Right atrium auricular region (tissue), 2 donors: ENCODE measurements at places on chromosomes 16 and 17. TPM values are rescaled to one million over a fixed set of nuclear protein-coding genes. Genes with fewer than 3 reads are reported as not detected.

DNA sequence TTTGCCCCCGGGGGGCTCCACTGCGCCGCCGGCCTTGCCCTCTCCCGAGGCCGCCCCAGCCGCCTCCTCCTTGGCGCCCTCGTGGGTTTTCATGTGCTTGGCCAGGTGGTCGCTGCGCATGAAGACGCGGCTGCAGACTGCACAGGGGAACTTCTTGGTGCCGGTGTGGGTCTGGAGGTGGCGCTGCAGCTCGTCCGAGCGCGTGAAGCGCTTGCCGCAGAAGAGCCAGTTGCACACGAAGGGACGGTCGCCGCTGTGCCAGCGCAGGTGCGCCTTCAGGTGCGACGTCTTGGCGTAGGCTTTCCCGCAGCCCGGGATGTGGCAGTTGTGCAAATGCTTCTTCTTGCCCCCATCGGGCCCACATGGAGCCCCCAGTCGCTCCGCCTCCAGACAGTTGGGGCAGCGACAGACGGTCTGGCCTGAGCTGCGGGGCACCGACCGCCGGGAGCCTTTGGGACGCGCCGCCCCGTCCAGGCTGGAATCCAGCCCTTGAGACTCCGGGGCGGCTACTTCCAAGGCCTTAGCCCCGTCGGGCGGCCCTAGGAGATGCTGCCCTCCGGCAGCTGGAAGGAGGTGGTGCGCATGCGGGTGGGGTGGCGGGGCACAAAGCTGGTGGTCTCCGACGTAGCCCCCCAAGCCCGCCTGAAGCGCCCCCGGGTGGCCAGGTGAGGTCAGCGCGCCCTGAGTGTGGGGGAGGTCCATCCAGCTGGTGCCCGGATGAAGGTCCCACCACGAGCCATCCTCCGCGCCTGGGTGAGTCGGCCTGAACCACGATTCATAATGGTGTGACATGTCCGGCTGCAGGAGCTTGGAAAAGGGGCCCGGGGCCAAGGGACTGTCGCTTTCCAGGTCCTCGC, 3.4 kb downstream of the SP6 start:
- no peaks in the 10 kb centered on the region for H3K36me3 ChIP-seq
- no peak overlapping the region for H3K27ac ChIP-seq
- H3K27me3 ChIP-seq: peaks cover 24% of the 10 kb centered on the region

TERF2IP gene
- total RNA-seq: 81.8 TPM

DNA sequence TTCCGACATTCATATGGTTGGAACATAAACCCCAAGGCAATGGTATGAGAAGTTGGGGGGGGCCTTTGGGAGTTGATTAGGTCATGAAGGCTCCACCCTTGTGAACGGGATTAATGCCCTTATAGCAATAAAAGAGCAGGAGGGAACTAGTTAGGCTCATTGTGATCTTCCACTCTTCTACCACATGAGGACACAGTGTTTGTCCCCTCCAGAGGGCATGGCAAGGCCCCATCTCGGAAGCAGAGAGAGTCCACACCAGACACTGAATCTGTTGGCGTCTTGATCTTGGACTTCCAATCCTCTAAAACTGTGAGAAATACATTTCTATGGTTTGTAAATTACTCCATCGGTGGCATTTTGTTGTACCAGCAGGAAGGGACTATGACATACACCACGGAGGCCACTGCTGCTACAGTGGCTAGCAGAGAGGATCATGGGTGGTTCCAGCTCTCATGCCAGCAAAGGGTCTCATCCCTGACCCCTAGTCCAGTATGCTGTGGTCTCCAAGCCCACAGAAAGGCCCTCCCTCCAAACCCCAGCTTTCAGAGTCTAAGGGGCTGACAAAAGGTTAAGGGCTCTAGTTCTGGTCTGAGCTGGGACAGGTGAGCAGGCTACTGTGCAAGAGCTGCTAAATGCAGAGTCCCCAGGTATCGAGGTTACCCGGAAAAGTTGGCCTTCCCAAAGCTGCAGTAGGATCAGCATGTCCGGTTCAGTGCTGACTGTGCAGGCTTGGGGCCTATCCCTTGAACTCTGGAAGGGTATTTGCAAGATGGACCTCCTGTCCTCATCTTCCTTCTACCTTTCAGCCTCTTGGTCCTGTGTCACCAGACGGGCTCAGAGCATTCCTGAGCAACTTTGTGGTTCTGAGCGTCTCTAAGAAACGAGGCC, 12.2 kb downstream of the CCR7 start:
- H3K4me3 ChIP-seq: peak overlapping the region; percentile 27
- H3K27ac ChIP-seq: peak overlapping the region; percentile 87
- H3K27me3 ChIP-seq: no peaks in the 10 kb centered on the region

DNA sequence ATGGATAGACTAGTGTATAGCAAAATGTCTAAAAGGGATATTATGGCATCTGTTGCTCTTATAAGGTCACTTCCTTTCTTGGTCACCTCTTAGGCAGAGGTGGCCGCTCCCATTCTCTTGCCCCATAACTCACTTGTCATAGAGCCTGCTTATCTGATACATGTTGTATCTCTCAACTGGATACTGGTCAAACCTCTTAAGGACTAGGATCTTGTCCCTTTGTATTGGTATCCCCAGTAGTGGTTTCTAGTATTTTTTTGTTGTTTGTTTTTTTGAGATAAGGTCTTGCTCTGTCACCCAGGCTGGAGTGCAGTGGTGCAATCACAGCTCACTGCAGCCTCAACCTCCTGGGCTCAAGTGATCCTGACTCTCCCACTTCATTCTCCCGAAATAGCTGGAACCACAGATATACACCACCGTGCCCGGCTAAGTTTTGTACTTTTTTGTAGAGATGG, 27.0 kb downstream of the ZSWIM7 start:
- peaks cover 21% of the 10 kb centered on the region for H3K36me3 ChIP-seq
- no peak overlapping the region for H3K4me3 ChIP-seq
- H3K27ac ChIP-seq: no peak overlapping the region
- H3K27me3 ChIP-seq: no peaks in the 10 kb centered on the region
- DNase-seq: no peak
- H3K4me1 ChIP-seq: no peaks in the 10 kb centered on the region

- DNase-seq: no peak
- no peaks in the 10 kb centered on the region for H3K27me3 ChIP-seq
- H3K36me3 ChIP-seq: no peaks in the 10 kb centered on the region
- H3K27ac ChIP-seq: no peak overlapping the region
Observed at GRCh38 chr17:4635823-4636375, 5.6 kb downstream of the ALOX15 start.

- H3K36me3 ChIP-seq: no peaks in the 10 kb centered on the region
- no peak overlapping the region for H3K27ac ChIP-seq
- no peak overlapping the region for H3K4me3 ChIP-seq
- no peak for DNase-seq
Observed at GRCh38 chr17:38621538-38621937, 15.8 kb upstream of the SRCIN1 start.

PLEKHM1 gene
- total RNA-seq: 26.9 TPM

GRAPL gene
- total RNA-seq: not detected

ALDH3A1 gene
- total RNA-seq: 1.8 TPM
